ENCODE measurements at places on chromosomes 13 and 19.

- DNase-seq = no peak
Measured at GRCh38 chr13:106651442-106651841, 83.5 kb upstream of the ARGLU1 start.

DNA sequence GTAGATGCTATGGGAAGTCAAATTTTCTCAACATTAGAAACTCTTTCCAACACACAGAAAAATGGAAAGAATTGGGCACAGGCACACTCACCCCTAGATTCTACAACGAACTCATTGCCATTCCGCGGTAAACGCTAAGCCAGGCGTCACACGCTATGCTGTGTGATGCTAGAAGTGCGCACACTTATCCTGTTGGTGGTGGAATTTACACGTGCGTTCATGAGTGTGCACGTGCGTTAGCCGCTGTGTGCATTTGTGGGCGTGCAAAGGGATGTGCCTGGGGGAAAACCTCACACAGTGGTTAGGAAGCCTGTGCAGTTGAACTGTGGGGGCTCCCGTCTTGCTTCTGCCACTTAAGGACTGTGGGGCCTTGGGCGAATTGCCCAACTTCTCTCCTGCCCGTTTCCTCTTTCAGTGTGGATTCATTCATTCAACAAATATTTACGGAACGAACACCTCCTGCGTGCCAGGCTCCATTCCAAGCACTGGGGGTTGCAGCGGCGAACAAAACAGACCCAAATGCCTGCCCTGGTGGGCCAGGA lies 7.7 kb downstream of the NFILZ start:
- DNase-seq = no peak

DNA sequence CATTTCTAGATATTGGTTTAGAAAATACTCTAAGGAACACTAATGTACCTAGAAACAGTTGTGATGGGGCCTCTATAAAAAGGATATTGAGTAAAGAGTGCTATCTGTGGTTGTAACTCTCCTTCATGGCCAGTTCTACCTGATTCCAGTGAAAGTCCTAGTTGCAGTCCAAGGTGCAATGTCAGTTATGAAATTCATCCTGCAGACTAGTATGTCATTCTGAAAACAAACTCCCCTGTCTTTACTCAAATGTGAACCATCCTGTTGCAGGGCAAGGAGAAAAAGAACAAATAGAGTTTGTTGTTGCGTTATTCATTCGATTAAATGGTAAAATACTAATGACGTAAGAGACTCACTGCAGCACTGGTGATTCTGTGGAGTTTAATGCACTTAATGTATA lies 18.3 kb upstream of the N4BP2L1 start:
- no peak for DNase-seq

DNA sequence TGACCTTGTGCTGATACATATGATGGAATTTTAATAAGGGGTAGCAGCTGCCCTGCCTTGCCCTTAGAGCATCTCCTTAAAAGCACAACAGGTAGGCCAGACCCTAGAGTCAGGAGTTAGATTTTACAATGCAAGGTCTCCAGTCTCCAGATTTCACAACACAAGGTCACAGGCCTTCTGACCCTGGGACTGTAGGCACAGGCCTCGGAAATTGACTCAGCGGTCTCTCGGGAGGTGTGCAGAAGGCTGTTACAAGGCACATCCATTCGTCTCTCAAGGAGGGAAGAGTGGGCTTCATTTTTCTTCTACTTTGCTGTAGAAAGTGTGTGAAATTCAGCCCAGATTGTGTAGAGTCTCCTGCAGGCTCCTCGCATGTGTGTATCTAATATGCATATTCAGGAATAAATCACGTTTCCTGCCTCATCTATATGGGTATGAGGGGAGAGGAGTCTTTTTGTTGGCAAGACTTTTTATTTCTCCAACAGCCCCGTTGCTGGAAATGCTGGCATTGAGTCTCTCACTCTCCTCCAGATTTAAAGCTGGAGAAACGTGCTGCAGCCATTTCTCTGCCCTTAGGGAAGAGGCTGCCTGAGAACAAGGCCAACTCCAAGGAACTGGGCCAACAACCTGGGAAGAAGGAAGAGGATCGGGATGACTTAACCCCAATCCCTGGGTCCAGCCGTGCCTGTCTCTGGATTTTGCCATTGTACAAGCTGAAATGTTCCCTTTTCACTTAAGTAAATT lies 24.5 kb downstream of the UQCRFS1 start:
- no peak for DNase-seq

- DNase-seq = peak; percentile 74
Measured at GRCh38 chr19:18846862-18847548, 15.2 kb downstream of the UPF1 start.

DNA sequence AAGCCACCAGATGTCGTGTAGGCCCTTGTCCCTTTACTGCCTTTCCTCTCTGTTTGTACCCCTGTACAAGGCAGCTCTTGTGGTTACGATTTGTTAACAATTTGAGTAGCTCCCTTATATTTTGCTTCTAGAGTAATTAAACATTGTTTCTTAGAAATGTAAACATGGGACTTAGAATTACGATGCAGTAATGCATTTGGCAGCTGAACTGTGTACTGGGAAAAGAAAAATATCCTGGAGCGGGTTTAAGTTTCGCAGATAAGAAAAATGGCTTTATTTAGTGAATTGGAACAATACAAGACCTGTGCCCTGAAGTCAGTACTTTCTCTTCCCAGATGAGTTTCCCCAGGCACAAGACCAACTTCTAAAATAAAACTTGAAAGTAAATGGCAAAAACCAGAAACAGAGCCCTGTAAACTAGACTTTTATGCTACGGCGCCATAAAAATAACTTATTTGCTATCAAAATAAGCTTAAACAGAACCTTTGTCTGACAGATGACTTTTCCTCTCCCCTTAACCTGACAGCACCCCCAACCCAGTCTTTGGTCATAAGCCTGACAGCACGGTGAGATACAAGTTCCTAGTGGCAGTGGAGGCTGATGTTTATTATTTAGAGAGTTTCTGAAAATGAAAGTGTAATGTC lies 63.0 kb downstream of the LRCH1 start:
- no peak for DNase-seq

DNA sequence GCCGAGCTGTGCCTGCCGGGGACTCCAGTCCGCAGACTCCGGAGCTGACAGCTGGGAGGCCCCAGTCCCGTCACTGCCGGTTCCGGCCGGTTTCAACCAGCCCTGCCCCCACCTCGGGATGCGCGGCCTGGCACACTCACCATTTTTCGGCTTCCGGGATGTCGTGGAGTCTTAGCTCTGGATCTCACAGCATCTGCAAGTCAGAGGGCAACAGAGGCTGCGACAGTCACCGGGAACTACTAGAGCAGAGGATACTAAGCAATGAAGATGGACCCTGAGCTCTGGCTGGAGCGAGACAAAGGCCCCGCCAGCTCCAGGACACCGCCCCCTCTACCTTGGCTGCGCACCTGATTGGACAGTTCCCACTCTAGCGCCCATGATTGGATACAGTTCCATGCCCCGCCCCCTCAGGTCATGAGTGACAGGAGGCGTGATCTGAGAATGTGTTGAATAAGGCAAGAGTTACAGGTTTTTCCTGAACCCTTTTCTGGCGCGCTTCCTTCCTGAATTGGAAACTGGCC lies at the start of gene ZNF682:
Gene ZNF682, minus strand, starts transcription at position 303 of the 521 bp plus-strand sequence. Its CDS starts 160 bp downstream, at position 143.
- DNase-seq = peak; percentile 96

GRCh38 chr19:6225232-6225865 lies 54.4 kb downstream of the MLLT1 start:
- DNase-seq = no peak

- DNase-seq = peak; percentile 52
Measured at GRCh38 chr13:114131583-114132418, 622 bp downstream of the RASA3 start.

- DNase-seq = no peak
Measured at GRCh38 chr19:806815-807421, 9.7 kb downstream of the PTBP1 start.

DNA sequence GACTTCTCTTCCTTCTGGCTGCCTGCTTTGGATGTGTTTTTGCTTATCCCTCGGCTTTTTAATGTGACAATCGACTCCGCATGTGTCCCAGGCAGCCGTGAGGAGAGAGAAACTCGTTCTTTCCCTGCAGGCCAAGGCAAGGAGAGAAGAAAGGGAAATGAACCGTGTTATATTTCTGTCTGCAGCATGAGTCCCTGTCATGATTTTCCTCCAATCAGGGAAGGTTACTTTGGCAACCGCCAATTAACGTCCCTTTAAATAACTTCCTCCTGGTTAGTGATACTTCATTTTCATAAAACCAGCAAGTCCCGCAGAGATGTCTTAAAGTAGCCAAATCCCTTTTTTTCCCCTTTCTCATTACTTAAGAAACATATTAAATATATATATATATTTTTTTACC lies 42.6 kb downstream of the RFC3 start:
- no peak for DNase-seq

- peak; percentile 24 for DNase-seq
Measured at GRCh38 chr13:30618186-30618929, 638 bp downstream of the USPL1 start.

GRCh38 chr19:40261631-40262030 lies 23.5 kb downstream of the AKT2 start:
- no peak for DNase-seq

GRCh38 chr19:32018014-32018413 lies 327.4 kb upstream of the ZNF507 start:
- DNase-seq = no peak

Data from CD4-positive, alpha-beta T cell treated with Interleukin-6 for 4 hours (primary cell).